ENCODE measurements at places on chromosomes 1 and 21.

DNA sequence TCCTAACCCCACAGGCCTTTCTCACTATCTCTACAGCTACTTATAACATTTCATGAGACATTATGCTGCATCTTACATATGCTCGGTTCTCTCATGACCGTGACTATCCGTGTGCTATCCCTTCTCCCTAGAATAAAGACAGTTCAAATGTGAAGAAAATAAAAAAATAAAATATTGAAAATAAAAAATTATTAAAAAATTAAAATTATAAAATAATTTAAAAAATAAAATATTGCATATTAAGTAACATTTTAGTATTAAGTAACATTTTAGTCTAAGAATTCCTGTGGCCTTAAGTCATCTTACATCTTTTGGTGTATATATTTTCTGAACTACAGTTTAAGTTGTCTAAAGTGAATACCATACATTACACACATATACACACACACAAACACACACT, 415.5 kb downstream of the DPYD start:
- no peak for DNase-seq

GRCh38 chr1:53063744-53064515, 1.9 kb downstream of the PODN start:
- no peak for DNase-seq

DNA sequence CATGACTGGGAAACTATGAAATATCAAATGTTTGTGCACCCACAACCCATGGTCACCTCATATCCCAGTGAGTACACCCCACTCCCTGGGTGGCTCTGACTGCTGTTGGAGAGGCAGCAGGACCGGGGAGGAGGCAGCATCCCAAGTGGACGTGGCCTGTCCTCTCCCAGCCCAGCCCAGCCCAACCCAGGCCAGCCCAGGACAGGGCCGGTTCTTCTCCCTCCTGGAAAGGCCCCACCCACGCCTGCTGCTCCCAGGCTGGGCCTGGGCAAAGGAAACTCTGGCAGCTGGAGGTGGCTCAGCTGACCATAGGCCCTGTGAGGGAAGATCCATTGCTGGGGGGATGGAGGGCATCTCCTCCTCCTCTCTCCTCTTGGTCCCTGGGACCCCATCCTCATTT, 19.1 kb downstream of the MATN1 start:
- DNase-seq, result no peak

- DNase-seq, result peak; percentile 76
Observed at GRCh38 chr21:45818904-45819285, 162.7 kb upstream of the COL6A1 start.

- DNase-seq, result no peak
Observed at GRCh38 chr1:224696891-224697765, 81.0 kb downstream of the CNIH3 start.
